ENCODE measurements at places on chromosomes 12 and 14.
A peak's percentile ranks its signal among the peaks of the same experiment; 100 is the strongest.

GRCh38 chr12:105721051-105721825 lies 390.7 kb downstream of the C12orf75 start:
- DNase-seq, result no peak

DNA sequence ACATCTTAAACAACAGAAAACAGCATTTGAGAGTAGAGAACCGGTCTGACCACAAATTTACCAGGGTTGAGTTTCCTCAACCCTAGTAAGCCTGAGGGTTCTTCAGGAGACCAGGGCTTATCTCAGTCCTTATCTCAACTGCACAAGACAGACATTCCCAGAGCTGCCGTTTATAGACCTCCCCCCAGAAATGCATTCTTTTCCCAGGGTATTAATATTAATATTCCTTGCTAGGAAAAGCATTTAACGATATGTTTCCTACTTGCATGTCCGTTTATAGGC lies 12.3 kb downstream of the TMEM117 start:
- no peak for DNase-seq

DNA sequence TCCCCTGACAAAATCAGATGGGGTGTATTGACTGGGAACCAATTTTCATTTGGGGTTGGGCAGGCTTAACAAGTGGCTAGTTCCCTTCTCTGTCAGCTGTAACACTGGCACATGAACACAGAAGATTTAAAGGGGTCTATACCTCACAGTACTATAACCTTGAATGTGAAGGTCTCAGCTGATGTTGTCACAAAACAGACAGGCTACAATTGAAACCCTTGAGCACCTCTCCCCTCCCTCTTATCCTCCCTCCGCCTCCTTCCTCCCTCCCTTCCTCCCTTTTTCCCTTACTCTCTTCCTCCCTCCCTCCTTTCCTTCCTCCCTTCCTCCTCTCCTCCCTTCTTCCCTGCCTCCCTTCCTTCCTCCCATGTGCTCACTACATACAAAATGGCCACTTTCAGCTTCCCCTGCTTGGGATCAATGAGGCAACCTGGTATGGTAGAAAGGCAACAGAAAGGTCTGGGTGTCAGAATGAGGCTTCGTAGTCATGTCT lies 262.4 kb downstream of the TTC6 start:
- no peak for DNase-seq

- DNase-seq, result no peak
These were observed 27.9 kb downstream of the BCL2L14 start for GRCh38 chr12:12098691-12099015.

DNA sequence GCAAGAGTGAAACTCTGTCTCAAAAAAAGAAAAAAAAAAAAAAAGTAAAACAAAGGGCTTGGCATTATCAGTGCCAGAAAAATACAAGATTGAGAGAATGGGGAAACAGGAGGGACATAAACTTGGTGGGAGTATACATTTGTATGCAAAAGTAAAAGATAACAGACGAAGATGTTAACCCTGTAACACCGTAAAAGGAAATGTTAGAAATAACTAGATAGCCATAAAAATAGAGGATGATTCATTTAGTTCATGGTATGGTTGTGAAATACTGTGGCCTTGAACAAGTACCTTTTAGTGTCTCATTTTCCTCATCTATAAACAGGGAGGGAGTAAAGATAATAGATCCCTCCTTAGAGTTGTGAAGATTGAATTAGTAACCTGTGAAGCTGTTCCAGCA lies 33.3 kb downstream of the ATP2A2 start:
- peak; percentile 73 for DNase-seq

GRCh38 chr12:73383584-73384222 lies 1111.5 kb downstream of the TRHDE start:
- no peak for DNase-seq

- peak; percentile 42 for DNase-seq
These were observed 61.3 kb downstream of the KITLG start for GRCh38 chr12:88518863-88519403.

Measured in MV-4-11 (cell line).